CD4-positive, alpha-beta T cell treated with Interleukin-15 for 4 hours (primary cell): ENCODE measurements at places on chromosomes 5 and 9.

DNA sequence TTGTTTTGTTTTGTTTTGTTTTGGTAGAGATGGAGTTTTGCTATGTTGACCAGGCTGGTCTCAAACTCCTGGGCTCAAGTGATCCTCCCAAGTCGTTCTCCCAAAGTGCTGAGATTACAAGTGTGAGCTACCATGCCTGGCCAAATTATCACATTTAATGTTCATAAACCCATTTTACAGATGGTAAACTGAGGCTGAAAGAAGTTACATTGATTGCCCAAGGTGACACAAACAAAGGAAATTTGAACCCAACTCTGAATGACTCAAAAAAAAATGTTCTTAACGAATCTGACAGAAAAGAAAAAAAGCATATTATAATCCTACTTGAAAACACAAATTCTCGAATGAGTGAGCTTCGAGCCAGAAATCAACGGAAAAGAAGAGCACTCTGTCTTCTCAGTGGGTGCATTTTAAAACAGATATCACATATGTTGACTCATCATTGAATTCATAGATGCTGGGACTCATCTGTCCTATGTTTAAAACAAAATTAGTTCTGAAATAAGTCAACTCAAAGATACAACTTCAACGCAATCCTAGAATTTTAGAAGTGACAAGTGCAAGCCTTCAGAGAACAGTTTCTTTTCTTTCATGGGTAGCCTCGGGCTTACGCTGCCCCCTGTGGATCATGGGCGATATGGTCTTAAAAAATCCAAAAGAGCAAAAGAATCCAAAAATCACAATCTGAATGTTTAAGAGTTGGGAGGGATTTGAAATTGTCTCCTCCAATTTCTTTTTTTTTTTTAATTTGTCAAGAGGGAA lies 28.4 kb downstream of the TIMD4 start:
- DNase-seq: peak; percentile 60

DNA sequence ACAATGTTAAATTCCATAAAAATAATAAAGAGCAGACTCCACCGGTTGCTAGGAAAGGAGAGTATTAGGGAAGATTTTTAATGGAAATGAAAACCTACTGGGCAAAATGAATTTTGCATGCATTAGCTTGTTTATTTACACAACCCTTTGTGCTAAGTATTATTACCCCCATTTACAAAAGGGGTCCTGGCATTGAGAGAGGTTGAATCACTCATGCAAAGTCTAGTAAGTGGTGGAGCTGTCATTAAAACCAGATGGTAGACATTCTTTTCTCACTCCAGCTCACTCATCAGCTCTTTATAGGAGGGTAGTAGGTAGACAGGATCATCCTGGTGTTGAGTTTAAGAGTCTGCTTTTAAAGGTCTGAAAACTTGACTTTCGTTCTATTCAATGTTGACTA lies 395.1 kb downstream of the PLK2 start:
- DNase-seq: no peak

DNA sequence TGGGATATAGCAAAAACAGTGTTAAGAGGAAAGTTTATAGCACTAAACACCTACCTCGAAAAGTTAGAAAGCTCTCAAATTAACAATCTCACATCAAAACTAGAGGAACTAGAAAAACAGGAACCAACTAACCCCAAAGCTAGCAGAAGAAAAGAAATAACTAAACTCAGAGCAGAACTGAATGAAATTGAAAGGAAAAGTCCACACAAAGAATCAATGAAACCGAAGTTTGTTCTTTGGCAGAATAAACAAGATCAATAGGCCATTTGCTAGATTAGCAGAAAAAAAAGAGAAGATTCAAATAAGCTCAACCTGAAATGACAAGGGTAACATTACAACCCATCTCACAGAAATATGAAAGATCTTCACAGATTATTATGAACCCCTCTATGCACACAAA lies 234.8 kb upstream of the ISL1 start:
- DNase-seq: no peak

GRCh38 chr5:172490514-172491461 lies 36.5 kb upstream of the SH3PXD2B start:
- no peak for DNase-seq

GRCh38 chr5:66718374-66719002 lies 122.3 kb downstream of the MAST4 start:
- no peak for DNase-seq

- no peak for DNase-seq
Observed at GRCh38 chr5:946720-947625, 54.3 kb downstream of the TRIP13 start.

DNA sequence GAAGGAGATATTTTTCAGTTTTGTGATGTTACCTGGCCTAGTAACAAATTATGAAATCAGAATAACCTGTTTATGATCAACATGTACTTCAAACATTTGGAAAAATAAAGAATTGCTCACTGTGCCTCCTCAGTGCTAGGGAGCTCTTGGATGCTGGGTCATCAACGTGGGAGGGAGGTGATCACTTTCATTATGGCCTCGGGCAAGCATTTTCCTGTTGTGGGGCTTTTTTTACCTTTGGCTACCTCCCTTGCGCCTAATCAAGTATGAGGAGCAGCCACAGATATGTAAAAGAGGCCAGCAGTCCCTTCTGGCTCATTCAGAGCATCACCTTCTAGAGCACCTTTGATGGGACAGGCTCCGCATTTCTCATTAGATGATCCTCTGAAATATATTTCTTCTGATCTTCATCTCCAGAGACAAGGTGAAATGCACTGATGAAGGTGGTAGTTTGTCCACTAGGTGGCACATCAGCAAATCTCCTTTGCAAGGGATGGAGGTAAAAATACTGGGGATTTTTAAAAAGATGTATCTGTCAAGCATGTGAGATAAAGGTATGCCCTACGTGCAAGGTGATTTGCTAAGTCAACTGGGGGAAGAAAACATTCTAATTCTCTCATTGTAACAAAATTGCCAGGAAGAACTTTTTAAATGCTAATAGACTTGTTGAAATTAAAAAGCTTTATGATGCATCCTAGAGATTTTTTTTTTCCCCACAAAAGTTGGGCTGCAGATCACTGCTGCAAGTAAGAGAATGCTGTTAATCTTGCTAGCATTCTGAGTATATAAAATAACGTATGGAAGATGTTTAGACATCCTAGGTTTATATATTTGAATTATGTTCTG lies 218.2 kb downstream of the MAST4 start:
- DNase-seq: peak; percentile 61

GRCh38 chr9:115137526-115137925 lies 19.6 kb upstream of the TNC start:
- DNase-seq: no peak

- no peak for DNase-seq
Observed at GRCh38 chr5:16759147-16759773, 142.5 kb upstream of the RETREG1 start.

- no peak for DNase-seq
Observed at GRCh38 chr5:135921388-135921787, 25.7 kb upstream of the IL9 start.

DNA sequence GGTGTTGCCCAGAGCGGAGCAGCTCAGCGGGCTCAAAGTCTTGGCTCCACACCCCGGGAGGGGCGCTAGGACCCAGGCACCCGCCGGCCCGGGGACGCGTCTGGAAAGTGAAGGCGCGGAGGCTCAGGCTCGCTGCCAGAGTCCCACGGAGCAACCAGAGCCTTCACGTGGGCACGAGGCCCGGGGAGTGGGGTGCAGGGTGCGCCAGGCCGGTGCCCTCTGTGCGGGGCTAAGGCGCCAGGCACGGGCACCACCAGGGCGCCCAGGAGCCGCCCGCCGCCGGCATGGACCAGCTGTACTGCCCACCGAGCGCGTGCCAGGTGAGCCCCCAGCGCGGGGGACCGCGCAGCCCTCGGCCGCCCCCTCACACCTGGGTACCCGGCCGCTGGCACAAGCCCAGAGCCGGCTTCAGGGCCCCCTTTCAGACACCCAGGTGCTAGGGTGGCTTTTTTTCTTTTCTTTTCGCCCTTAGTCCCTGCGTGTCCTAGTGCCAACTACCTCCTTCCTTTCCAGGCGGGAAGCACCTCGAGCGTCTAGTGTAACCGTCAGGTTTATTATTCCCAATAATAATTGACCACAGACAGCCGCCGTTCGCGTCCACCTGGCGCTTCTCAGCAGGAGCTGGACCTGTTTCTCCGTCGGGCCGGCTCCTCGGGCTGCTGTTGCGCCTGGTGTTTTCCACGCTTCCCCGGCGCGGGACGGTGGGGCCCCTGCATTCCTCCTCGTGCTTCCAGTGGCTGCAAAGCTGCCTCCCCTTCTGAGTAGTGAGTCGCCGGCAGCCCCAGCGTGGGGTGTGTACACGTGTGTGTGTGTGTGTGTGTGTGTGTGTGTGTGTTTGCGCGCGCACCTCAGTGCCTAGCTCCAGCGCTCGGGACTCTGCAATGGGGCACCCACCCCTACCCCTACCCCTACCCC lies 30.1 kb upstream of the PDE8B start:
- DNase-seq: no peak

DNA sequence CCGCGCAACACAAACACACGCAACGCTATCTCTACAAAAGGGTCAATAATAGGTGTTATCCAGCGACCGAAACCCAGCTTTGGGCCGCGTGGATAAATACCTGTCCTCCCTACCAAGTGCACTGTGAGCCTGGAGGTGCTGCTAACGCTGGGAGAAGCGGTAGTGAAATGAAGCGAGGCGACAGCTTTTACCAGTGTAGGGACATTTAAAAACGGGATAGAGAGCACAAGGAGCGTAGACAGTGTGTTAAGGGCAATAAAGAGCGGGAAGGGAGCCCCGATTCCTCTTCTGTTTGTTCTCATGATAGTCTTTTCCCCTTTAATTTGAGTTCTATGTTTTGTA lies 421 bp upstream of the DEPDC1B start:
- DNase-seq: no peak

GRCh38 chr9:113978725-113979342 lies 99.3 kb downstream of the AMBP start:
- DNase-seq: no peak

GRCh38 chr9:15967068-15967467 lies 414.2 kb downstream of the CCDC171 start:
- DNase-seq: no peak

DNA sequence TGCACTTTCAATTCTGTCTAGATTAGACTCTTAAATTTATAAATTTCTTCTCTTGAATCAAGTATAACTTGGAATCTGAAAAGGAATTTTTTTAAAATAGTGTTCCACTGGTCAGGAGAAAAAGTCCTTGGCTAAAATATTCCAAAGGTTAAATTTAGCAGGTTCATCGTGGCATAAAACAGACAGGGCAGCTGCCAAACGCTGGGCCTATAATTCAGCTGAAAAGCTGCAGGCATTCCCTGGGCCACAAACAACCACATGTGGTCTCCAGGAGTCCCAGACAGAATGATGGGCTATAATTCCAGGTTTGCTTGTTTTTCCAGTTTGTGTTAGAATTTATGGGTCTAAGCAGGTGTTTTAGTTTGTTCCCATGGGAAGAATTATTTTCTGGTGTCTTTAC lies 71.1 kb upstream of the RETREG1 start:
- DNase-seq: no peak

- no peak for DNase-seq
Observed at GRCh38 chr5:90131383-90132133, 278.0 kb downstream of the CETN3 start.
